Effector memory CD8-positive, alpha-beta T cell (primary cell): ENCODE measurements at places on chromosomes 7 and 10.

- DNase-seq, result no peak
Measured at GRCh38 chr7:11726001-11726793, 105.8 kb downstream of the THSD7A start.

- DNase-seq, result no peak
Measured at GRCh38 chr7:157825325-157825724, 488.5 kb downstream of the DNAJB6 start.

DNA sequence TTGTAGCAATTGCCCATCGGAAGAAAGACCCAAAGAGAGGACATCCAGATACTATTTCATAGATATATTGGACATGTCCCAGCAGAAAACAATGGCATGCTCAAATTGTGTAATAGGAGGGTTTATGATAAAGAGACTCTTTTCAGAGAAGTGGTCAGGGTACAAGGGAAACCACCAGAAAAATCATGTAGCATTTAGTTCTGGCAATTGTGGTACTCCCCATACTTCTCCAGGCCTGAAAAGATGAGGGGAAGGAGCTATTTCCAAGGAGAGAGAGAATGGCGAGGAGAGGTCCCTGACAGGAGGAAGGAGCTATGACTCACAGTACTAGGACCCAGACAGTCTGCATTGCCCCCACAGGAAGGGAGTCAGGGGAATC lies 68.4 kb upstream of the ADO start:
- DNase-seq, result no peak

DNA sequence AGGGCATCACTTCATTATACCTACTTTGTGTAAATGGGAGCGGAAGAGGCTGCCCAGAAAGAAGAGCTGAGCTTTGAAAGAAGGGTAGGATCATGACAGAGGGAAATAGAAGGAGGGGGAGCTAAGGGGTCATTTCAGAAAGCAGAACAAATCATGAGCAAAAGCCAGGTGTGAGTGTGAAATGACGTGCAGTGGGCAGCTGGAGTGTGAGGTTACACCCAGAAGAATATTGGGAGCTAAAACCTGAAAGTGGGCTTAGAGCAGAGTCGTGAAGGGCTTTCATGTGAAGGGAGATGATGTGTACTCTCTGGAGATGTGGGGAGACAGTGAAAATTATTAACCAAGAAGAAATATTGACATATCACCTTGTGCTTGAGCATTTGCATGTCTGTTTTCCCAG lies 245.0 kb upstream of the YAE1 start:
- no peak for DNase-seq

- peak; percentile 77 for DNase-seq
Measured at GRCh38 chr7:66557214-66558200, 71.2 kb upstream of the KCTD7 start.

GRCh38 chr10:97277551-97277950 lies 14.9 kb downstream of the ARHGAP19 start:
- DNase-seq, result no peak

- DNase-seq, result no peak
Measured at GRCh38 chr7:92071032-92071431, 63.2 kb downstream of the CYP51A1 start.

GRCh38 chr7:153446490-153446889 lies 605.7 kb upstream of the DPP6 start:
- DNase-seq, result no peak

GRCh38 chr10:102822222-102822621 lies 15.0 kb downstream of the CYP17A1 start:
- DNase-seq, result no peak

DNA sequence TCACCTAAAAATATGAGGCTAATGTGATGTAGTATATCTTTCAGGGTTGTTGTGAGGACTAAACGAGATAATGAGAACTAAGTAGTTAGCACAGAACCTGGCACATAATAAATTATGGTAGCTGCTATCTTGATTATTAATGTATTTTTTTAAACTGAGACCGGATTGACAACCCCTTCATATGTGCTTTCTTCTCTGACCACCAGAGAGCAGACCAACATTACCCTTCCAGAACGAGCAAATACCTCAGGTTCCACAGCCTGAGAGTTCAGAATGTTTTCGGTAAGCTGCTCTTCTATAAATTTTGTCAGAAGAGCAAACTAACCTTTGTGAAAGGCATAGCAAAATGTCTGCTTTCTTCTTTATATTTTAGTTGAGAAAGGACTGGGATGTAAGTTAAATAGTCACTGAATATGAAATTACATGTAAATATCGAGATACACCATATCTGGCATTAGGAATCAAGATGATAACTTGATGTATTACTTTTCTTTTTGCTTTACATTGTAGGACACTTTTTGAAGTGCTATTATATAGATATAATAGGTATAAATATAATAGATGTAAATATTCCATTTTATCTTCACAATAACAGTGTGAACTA lies 13.6 kb upstream of the BPGM start:
- peak; percentile 60 for DNase-seq

- no peak for DNase-seq
Measured at GRCh38 chr10:96645191-96645721, 58.4 kb upstream of the TM9SF3 start.

DNA sequence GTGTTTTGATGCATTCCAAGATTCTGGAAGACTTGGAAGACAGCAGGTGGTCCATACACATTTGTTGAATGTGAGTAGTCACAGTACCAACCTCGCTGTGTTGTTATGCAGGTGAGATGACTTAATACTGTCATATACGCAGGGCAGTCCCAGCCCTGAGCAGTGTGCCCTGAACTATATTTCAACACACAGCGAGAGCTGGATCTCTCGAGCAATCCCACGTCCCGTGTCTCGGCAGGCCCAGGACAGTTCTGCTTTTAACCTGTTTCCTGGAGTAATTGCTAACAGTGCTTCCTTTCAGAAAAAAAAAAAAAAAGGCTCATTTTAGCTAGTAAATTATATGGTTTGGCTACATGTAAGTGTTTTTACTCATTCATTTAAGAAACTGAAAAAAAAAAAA lies 179.7 kb downstream of the PRKCQ start:
- no peak for DNase-seq
